ENCODE measurements at places on chromosomes 7 and 10.

DNA sequence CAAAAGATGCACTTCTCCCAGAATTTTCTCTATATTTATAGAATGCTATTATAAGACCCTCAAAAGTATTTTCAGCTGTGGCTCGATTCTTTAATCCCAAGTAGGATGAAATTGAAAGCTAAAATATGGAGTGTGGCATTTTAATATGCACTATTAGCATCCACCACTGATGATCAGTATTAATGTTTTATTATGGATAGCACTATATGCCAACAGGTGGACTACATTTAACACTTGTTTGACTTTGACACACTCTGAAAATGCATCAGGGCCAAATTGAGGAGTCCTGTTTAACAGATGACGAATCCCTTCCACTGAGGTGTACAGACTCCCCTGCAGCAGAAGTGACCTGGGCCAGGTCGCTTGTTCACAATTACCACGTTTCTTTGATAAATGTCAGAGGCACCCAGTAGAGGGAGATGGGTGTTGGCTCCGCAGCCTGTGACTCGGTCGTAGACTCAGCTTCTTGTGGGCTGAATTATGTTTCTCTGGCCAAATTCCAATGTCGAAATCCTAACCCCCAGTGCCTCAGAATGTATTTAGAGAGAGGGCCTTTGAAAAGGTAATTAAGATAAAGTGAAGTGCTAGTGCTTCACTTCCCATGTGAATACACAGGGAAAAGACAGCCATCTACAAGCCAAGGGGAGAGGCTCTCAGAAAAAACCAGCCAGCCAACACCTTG is 48.1 kb downstream of the WIPF3 start:
- peak; percentile 9 for DNase-seq

GRCh38 chr7:136016649-136017395 is 39.7 kb upstream of the MTPN start:
- DNase-seq: no peak

GRCh38 chr7:100428199-100428966 is at the start of gene ZCWPW1:
Gene ZCWPW1, minus strand, starts transcription at chr7:100428703. Its CDS starts 8,054 bp downstream, at chr7:100420649.
- DNase-seq: peak; percentile 97

DNA sequence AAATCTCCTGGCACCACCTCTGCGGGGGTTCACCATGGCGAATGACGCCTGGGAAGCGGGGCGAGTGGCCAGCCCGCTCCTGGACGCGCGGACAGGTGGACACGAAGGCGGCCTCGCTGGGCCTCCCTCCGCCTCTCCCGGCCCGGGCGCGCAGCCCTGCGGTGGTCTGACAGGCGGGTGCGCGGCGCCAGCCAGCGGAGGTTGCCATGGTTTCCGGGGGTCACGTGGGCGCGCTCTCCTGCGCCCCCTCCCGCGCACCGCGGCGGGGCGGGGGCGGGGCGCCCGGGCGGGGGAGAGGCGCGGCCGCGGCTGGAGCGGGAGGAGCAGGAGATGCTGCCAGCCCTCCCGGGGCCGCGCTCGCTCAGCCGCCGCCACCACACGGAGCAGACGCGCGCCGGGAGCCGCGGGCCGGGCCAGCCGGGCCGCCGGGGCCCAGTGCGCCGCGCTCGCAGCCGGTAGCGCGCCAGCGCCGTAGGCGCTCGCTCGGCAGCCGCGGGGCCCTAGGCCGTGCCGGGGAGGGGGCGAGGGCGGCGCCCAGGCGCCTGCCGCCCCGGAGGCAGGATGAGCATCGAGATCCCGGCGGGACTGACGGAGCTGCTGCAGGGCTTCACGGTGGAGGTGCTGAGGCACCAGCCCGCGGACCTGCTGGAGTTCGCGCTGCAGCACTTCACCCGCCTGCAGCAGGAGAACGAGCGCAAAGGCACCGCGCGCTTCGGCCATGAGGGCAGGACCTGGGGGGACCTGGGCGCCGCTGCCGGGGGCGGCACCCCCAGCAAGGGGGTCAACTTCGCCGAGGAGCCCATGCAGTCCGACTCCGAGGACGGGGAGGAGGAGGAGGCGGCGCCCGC is at the start of gene PRKAR2B:
Gene PRKAR2B (plus strand): TSS at position 359 of the 848 bp plus-strand sequence. CDS start 203 bp downstream, at position 562.
- peak; percentile 65 for DNase-seq

- DNase-seq: peak; percentile 66
These were observed 54.7 kb upstream of the AFAP1L2 start for GRCh38 chr10:114458955-114459354.

DNA sequence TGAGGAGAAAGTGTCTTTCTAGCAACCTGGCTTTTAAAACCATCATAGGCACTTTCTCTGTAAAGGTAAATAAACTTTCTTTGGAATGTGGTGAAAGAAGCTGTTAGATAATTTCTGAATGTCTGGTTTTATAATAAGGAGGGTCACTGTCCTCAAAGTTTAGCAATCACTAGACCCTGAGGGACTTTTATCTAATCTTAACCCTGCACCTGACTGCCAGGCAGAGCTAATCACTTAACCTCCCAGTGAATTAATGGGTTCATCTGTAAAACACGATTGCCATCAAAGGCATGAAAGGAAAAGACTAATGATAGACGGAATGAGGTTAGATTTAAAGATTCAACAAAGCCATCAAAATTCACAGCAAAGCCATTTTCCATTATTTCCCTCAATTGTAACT is 553.8 kb downstream of the GRM8 start:
- no peak for DNase-seq

DNA sequence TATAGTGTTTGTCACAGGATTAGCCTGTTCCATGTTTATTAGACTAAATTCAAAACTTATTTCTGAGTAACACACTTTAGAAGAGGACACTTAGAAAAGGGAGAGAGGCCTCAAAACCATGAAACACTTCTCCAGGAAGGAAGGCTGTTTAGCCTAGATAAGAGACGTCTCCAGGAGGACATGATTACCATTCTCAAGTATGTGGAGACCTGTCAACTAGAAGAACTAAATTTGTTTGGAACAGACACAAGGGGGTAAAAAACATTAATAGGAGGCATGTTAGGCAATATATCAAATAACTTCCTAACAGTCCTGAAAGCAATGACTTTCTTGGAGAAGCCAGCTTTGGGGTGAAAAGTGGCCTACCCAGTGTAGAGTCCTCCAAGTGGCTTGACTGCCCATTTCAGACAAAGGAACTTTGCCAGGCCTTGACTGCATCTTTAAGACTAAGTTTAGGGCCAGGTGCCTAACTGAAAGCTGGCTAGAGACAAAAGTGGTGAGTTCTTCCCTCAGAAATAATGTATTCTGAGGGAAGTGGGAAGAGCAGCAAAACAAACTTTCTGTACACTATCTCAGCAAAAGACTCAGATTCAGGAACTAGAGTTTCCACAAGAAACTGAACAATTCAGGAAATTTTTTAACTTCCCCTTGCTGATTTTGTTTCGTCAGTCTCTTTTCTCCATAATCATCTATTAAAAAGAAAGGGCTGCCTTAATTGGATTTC is 11.8 kb downstream of the NCOA4 start:
- DNase-seq: no peak

DNA sequence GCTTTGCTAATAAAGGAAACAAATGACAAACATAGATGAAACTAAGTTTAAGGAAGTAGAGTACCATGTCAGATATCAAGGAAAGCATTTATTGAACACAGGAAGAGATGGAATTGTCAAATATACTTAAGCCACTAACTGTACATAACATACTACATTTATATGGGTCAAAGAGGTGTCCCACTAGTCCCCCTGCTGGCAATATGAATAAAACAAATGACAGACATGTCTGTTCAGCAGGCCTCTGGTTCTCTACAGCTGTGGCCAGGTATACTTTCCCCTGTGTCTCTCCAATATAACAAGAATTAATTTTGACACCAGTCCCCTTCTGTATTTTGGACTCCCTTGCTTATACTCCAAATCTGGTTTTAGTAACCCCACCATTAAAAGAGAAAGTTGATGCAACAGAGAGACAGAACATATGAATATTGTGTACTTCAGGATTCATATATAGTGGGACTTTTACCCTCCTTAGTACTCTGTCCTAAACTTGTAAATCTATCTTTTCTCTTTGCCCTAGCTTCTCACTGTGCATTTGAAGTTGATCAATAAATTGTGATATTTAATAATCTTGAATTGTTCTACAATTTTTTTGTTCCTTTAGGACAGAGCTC is 42.9 kb downstream of the CD36 start:
- DNase-seq: peak; percentile 44

- DNase-seq: no peak
These were observed 7.4 kb upstream of the LFNG start for GRCh38 chr7:2512179-2512661.

GRCh38 chr10:124728071-124728829 is 15.9 kb downstream of the FAM53B start:
- no peak for DNase-seq

GRCh38 chr10:105017691-105018090 is 376.6 kb downstream of the SORCS3 start:
- DNase-seq: peak; percentile 41

DNA sequence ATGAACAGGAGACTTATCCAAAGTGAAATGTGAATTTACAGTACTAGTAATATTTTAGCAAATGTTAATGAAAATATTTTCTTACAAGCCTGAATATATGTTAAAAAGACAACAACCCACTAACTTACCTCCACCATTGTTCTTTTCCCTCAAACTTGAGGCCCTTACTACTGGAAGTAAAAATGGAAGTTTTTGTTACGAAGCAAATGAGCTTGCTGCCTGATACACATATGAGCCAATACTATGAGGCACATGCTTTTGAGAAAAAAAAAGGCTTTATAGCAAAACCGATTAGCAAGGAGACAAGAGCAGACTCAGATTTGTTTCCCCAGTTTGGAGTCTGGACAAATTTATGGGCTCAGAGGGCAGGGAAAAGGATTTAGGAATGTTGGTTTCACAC is 29.0 kb downstream of the PRPS1L1 start:
- DNase-seq: no peak

DNA sequence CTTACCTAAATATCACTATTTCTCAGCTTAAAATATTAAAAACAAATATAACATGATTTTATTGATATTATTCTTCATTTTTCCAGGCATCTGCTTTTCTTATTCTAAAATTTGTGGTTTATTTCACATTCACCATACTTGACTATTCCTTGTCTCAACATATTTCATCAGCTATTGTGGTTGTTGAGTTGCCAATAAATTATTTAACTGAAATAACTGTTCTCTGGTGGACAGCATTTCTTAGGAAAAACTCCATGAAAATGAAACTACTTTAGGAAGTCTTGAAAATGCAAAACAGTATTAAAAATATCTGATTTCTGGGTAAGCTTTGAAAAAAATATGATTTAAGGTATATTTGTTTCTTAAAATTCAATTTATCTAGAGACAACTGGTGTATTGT is 122.9 kb upstream of the SEMA3A start:
- no peak for DNase-seq

GRCh38 chr7:39073432-39073831 is 95.7 kb downstream of the POU6F2 start:
- peak; percentile 4 for DNase-seq

- DNase-seq: no peak
These were observed 85.3 kb downstream of the ZNF33B start for GRCh38 chr10:42553064-42553407.

GRCh38 chr10:48456361-48456804 is 148.5 kb downstream of the ARHGAP22 start:
- peak; percentile 30 for DNase-seq

GRCh38 chr7:74056096-74056915 is 27.3 kb upstream of the LIMK1 start:
- DNase-seq: no peak

GRCh38 chr10:109931163-109931562 is 7.9 kb upstream of the XPNPEP1 start:
- no peak for DNase-seq

DNA sequence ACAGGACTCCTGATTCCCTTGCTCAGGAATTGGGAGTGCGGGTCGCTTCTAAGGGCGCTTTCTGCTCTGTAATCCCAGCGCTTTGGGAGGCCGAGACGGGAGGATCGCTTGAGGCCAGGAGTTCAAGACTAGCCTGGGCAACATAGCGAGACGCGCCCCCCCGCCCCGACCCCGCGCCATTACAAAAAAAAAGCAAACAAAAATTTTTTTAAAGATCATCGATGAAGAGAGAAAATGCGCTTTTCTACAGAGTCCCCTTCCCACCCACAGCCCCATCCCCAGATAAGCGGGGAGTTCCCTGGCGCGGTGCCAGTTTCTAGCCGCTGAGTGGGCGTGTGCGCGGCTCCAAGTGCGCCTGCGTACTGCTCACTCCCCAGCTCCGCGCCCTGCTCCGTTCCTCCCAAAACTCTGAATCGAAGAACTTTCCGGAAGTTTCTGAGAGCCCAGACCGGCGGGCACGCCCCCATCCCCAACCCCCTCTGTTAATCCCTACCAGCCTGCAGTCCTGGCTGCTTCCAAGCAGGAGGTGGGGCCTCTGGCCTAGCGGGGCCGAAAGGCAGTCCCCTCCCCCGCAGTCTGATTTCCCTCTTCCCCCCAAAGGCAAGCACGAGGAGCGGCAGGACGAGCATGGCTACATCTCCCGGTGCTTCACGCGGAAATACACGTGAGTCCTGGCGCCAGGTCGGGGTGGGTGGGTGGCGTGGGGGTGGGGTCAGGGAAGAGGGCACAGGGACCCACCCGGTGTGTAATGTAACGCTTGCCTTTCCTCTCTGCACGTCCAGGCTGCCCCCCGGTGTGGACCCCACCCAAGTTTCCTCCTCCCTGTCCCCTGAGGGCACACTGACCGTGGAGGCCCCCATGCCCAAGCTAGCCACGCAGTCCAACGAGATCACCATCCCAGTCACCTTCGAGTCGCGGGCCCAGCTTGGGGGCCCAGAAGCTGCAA is 1.0 kb downstream of the HSPB1 start:
- peak; percentile 94 for DNase-seq

DNA sequence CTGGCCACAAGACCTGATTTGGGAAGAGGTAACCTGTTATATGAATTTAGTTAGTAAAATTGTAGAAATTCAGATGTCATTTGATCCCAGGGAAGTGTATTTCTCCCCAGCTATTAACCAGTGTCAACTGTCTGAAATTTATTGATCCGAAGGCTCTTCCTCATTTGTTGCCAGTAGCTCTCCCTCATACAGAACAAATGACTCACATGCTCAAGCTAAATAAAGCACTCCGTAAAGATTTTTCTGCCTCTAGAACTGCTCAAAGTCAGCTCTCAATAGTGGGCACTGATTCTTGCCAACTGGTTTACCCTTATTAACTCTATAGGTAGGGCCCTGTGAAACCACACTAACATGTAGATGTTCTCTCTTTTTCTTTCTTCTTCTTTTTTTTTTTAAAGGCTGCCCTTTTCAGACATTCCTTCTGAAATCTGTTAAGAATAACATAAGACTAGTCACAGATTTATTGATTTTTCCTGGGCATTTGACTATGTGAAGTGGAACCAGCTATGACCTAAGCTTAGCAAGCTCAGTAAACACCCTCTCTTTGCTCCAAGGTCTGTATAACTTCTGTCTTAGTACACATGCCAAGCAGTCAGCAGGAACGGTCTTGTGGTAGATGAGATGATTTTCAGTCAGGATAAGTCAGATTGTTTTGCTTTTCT is 21.8 kb downstream of the RPA3 start:
- DNase-seq: peak; percentile 81

GRCh38 chr7:1114505-1114904 is 26.6 kb downstream of the GPER1 start:
- DNase-seq: no peak

DNA sequence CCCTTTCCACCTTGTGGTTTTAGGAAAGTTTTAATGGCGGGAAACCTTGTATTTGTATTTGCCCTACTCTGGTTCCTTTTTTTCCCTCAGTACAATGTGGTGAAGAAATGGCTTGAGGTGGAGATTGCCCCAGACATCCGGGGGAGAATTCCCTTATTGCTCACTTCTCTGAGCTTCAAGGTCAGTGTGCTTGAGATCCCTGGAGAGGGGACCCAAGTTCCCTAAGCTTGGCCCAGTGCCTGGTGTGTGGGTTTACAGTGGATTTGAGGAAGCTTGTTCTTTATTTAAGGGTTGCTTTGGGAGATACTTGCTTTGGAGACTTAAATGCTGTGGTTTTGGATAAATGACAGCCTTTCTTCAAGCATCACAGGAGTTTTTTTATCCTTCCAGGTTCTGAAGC is 18.3 kb downstream of the CALHM2 start:
- DNase-seq: no peak

- DNase-seq: peak; percentile 96
These were observed 825.9 kb upstream of the IGFBP3 start for GRCh38 chr7:46746695-46747687.
